ENCODE measurements at places on chromosomes 3 and 15.

- no peak for DNase-seq
Measured at GRCh38 chr3:192819001-192819569, 91.7 kb upstream of the FGF12 start.

GRCh38 chr15:65525622-65526021, 4.6 kb upstream of the HACD3 start:
- DNase-seq: no peak

GRCh38 chr15:55917881-55918296, 75.5 kb downstream of the NEDD4 start:
- DNase-seq: no peak

GRCh38 chr3:196012481-196012880, 69.4 kb downstream of the TFRC start:
- no peak for DNase-seq

Measured in upper lobe of left lung (tissue), 6 donors.